AG04450 (cell line): ENCODE measurements at places on chromosomes 1 and 21. TPM values are rescaled to one million over a fixed set of nuclear protein-coding genes. Genes with fewer than 3 reads are reported as not detected.

The AMPD1 gene
- not detected in 2 replicates for polyA plus RNA-seq

The SFPQ gene
- 107 and 126 TPM in 2 replicates for polyA plus RNA-seq

- no peak for DNase-seq
Observed at GRCh38 chr1:19802269-19802668, 2.6 kb upstream of the TMCO4 start.

DNA sequence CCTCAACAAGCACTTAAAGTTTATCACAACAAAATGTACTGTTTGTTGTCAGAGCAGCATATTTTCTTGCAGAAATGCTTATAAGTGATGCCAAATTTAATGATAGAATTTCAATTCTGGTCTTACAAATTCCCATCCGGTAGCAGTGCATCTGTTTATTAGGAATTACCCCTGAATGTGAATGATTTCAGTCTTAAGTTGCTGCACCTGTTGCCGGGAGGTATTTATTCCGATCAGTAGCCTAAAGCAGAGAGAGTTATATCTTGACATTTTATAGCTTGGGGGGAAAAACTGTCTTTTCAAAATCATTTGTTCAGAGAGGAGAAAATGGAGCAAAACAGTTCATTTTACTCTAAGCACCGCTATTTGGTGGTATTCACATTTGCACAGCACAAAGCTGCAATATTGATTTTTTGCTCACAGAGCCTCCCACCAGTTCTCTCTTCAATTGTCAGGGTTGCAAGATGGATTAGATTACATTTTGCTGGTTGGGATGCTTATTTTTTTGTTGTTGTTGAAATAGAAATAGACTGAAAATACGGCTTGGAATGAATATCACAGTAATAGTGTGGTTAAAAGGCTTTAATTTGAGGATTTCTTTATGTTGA lies 98.6 kb downstream of the ADGRL2 start:
- no peak for DNase-seq

DNA sequence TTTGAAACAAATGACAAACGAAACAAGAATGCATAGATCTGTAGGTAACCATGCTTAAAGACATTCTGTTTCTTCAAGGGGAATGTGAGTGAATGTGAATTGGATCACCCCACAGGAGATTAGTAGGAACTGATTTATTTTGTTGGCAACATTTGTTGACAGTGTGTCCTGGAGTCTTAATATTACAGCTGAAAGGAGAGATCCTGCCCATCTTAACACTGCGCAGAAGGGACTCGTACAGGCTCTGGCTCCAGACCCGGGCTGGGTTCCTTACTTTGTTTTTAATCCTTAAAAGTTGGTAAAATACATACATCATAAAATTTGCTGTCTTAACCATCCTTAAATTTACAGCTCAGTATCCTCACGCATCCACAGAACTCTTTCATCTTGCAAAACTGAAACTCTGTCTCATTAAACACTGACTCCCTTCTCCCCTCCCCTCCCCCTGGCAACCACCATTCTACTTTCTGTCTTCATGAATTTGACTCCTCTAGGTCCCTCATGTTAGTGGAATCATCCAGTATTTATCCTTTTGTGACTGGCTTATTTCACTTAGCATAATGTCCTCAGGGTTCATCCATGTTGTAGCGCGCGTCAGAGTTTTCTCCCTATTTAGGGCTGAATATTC lies 74.1 kb downstream of the GALNT2 start:
- DNase-seq: no peak

The SLAMF7 gene
- not detected in 2 replicates for polyA plus RNA-seq

DNA sequence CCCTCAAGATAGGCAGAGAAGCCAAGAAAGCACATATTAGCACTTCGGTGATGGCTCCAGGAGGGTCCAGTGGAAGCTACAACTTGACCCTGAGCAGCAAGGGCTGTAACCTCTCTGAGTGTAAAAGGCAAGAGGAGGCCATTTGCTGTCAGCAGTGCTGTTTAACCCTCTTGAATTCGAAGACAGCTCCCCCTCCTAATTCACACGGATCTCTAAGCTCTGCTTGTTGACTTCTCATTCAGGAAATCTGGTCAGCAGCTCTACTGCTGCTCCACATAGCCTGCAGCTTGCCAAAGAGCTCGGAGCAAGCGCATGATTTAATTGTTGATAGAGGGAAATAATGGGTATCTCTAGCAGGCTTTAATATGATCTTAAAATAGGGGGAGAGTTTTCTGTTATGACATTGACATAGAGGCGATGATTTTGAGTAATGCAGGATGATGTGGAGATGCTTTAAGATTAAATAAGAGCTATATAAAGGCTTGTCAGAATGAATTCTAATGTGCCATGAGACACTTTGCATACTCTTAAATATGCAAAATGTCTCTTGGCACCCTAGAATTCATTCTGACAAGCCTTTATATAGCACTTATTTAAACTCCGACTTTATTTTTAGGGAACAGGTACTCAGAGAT lies 79.4 kb upstream of the USH2A start:
- DNase-seq: no peak

GRCh38 chr1:244628789-244629188 lies 24.1 kb upstream of the DESI2 start:
- no peak for DNase-seq

The SDC3 gene
- 21.7 and 45.4 TPM in 2 replicates for polyA plus RNA-seq

GRCh38 chr1:100065969-100066227 lies 66.8 kb downstream of the SASS6 start:
- no peak for DNase-seq

The GJA4 gene
- not detected in 2 replicates for polyA plus RNA-seq

The SLAMF6 gene
- not detected in 2 replicates for polyA plus RNA-seq

The CR1 gene
- polyA plus RNA-seq: not detected in 2 replicates

DNA sequence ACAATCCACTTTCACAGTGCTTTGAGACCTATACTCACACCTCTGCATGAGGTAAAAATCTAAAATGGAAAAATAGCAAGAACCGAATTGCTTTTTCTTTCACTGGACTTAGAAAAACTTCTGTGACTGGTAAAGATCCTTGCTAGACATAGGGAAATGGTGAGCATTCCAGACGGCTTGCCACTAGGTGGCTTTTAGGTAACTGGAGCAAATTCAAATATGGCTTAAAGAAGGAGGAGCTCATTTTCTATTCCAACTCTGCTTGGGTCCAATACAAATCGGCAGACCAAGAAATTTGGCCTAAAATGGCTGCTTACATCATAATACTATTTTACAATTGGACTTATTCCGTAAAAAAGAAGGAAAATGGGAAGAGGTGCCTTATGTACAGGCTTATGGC lies 977.9 kb downstream of the ADGRL2 start:
- DNase-seq: no peak

The RNASEL gene
- 4.9 and 6.2 TPM in 2 replicates for polyA plus RNA-seq
